ENCODE measurements at places on chromosomes 5 and 9. TPM values are rescaled to one million over a fixed set of nuclear protein-coding genes. Genes with fewer than 3 reads are reported as not detected.

DNA sequence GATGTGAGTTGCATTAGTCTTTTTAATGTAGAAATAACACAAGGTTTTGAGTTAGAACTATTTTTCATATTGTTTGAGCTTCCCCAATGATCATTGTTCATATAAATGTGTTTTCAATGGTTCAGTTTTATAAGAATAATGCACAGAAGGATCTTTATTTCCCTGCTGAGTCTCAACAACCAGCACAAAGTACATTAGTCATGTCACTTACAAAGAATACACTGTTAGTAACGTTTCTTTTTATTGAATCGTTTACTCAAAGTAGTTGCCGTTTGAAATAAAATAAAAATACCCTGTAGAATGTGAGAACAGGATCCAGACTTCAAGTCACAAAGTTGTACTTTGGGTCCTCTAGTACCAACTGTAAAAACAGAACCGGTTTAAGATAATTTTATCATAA is 41.5 kb downstream of the ERCC8 start:
- no peak for DNase-seq

- no peak for DNase-seq
Observed at GRCh38 chr5:116824751-116825438, 250.3 kb upstream of the SEMA6A start.

- no peak for DNase-seq
Observed at GRCh38 chr5:943201-943917, 50.7 kb downstream of the TRIP13 start.

Gene LCN1
- total RNA-seq: not detected

Gene NUTM2G
- not detected for total RNA-seq

Gene NRG2
- total RNA-seq: 0.33 TPM

Gene UAP1L1
- total RNA-seq: 14.1 TPM
